ENCODE measurements at places on chromosomes 7 and 10.

GRCh38 chr7:139987691-139988516 lies 74.8 kb downstream of the PARP12 start:
- no peak for DNase-seq

DNA sequence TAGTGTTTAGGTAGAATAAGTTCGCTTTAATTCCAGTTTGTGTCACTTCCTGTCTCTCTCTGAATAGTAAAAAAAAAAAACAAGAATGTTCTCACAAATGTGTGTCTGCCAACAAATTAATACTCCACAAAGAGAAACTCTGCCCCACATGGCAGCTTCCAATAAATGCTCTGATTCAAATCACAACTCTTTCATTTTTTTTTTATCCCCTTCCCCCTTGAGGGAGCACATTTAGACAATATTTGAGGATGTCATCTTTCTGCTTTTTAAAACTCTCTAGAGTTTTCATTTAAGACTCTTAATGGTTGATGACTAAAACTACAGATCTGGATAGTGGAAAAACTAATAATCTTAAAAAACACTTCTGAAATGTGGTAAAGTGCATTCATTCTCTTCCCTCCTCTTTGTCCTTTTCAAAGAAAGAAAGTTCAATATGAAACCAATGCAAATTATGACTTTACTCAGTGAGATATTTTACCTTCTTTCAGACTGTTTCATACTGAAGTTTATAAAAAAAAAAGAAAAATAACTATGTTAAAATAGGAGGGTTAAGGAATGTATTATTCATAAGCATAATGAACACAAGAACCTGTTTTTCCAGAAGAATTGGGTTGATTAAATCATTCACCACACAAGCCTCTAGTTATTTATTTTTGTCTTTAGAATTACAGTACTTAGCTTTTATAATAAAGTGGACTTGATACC lies 42.3 kb downstream of the ARID5B start:
- DNase-seq: no peak

DNA sequence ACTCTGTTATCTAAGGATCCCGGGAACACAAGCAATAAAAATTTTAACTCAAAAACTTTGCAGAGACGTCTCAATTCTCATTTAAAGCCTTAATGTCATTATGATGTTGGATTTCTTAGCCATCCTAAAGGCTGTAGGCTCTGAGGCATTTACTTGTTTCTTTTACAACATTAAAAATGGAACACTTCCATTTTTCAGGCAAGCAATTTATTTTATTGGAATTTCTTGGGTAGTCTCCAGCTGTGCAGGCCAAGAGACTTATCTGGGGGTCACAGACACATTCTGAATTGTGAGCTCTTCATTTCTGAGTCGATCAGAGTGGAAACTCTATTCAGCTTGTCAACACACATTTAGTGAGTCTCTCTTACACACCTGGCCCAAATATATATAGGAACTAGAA lies 48.0 kb upstream of the KIF5B start:
- DNase-seq: no peak

GRCh38 chr10:77635402-77636227 lies 2.0 kb downstream of the KCNMA1 start:
- DNase-seq: no peak

- no peak for DNase-seq
These were observed 204.7 kb downstream of the SEMA3D start for GRCh38 chr7:84982199-84982598.

- no peak for DNase-seq
These were observed 10.4 kb downstream of the ABLIM1 start for GRCh38 chr10:114647545-114648138.

- no peak for DNase-seq
These were observed 54.3 kb downstream of the BMS1 start for GRCh38 chr10:42836771-42837468.

DNA sequence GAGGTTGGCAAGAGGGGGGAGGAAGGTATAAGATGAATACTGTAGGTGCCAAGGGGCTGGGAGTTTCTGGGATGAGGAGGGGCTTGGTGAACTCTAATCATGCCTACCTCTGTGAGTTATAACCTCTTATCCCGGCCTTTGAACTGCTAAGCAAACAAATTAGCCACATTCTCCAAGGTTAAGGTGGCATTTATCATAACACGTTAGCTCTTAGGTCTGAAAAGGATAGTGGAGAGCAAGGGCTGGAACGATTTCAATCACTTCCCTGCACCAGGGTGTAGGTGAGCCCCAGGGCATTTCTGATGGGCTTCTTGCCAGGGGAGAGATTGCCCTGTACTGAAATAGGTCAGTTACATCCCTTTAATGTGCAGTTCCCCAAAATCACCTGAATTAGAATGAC lies 28.6 kb upstream of the DMBT1 start:
- no peak for DNase-seq

- no peak for DNase-seq
These were observed 1082.9 kb downstream of the LRMDA start for GRCh38 chr10:76514321-76514720.

DNA sequence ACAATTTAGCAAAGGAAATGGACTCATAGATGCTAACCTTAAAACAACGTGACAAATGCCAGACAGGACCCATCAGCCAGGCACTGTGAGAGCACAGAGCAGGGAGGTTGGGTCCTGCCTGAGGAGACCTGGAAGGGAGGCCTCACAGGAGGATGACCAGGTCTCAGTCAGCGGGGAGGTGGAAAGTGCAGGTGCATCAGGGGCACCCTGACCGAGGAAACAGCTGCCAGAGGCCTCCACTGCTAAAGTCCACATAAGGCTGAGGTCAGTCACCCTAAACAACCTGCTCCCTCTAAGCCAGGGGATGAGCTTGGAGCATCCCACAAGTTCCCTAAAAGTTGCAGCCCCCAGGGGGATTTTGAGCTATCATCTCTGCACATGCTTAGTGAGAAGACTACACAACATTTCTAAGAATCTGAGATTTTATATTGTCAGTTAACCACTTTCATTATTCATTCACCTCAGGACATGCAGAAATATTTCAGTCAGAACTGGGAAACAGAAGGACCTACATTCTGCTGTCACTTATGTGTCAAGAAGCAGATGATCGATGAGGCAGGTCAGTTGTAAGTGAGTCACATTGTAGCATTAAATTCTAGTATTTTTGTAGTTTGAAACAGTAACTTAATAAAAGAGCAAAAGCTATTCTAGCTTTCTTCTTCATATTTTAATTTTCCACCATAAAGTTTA lies 157.6 kb upstream of the LANCL2 start:
- no peak for DNase-seq

- no peak for DNase-seq
These were observed 6.6 kb upstream of the TMEM184A start for GRCh38 chr7:1562597-1563051.

- DNase-seq: no peak
These were observed 26.9 kb downstream of the SFXN4 start for GRCh38 chr10:119138346-119139306.

GRCh38 chr10:95831515-95831914 lies 75.6 kb downstream of the ENTPD1 start:
- DNase-seq: no peak

- DNase-seq: no peak
These were observed 467.3 kb downstream of the PTPRN2 start for GRCh38 chr7:158120316-158120715.

DNA sequence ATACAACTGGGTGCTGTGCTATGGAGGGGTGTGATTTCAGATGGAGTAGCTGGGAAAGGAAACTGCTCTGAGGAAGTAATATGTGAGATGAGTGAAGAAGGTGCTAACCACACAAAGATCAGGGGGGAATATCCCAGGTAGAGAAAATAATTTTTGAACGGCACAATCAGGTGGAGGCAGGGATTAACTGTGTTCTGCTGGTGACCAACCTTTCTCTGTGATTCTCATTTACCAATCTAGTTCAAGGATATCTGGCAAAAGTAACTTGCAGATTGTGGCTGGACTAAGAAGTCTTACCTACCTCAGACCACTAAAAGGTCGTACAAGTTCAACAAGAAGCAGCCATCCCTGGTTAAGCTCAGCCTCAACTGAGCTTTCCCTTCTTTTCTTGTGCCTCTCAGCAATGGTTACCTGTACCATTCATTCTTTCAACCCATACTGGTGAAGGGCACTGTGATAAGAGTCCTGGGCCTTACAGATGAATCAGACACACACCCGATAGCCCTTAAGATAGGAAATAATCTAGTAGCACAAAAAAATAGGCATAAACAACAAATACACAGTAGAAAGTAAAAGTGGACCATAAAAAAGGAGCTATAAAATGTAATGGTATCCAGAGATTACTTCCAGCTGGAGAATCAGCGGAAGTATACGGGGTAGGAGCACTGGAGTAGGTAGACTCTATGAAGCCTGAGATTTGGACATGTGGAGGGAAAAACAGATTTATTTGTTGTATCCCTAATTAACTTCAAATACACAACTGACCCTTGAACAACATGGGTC lies 96.6 kb downstream of the UBE2H start:
- DNase-seq: no peak

DNA sequence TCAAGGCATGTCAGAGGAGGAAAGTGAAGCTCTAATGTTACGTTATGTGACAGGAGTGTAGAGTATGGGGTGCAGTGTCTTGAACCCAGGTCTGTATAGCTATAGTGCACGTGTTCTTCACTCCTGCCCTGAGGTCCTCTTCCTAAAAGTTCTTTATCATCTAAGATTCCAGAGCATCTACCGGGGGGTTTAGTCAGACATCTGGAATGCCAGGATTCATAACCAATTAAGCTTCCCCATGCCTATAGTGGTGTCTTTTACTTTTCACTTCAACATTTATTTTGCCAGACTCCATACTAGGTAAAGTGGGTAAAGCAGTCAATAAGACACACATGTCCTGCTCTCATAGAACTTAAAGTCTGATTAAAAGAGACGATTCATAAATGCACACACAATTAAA lies 22.4 kb downstream of the PPP1R3C start:
- DNase-seq: no peak

DNA sequence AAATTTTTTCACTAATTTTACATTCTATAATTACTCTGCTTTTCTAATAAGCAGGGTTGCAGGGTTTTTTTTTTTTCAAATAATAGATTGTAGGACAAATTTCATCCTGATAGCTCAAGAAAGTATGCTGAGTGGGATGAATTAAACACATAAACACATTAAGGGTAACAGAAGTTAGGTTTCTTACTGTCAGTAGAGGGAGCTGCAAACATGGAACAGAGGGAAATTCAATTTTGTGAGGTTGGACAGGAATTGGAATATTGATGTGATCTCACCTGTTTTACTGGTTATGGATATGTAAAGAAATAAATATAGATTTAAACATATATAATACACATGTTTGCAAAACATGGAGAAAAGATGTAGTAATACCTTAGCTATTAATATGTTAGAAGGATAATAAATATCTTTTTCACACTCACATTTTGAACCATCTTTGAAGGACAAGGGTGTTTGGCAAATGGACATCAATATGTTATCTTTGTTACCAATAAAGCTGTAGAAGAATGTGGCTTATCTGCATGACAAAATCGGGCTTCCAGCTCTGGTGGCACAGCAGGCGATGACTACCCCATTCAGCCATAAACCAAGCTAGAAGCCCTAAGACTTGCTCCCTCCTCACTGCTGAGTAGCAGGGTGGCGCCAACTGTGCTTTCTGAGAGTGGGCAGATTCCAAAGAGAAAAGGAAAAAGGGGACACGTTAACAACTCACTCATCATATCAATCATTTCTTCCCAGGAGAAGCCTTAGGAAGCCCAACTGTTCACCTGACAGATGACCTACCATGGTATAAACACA lies 1257.4 kb downstream of the GATA3 start:
- no peak for DNase-seq

DNA sequence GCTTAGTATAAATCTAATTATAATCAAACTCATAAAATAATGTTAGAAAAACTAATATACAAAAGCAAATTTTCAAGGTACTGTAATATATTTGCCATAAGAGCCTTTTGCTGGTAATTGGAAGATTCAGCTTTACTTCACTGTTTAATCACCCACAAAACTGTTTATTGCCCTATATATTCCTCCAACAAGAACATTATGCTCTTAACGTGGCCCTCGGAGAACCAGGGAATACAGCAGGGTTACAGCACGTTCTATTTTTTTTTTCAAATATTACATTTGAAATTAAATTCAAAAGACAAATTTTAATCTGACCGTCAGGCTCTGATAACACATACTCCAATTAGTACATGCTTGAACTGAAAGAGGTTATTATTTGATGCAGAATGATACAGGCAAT lies 336.3 kb upstream of the LRRN3 start:
- DNase-seq: no peak

GRCh38 chr7:105655500-105656380 lies 74.4 kb upstream of the EFCAB10 start:
- no peak for DNase-seq

GRCh38 chr7:107201795-107202450 lies 33.1 kb downstream of the HBP1 start:
- no peak for DNase-seq

DNA sequence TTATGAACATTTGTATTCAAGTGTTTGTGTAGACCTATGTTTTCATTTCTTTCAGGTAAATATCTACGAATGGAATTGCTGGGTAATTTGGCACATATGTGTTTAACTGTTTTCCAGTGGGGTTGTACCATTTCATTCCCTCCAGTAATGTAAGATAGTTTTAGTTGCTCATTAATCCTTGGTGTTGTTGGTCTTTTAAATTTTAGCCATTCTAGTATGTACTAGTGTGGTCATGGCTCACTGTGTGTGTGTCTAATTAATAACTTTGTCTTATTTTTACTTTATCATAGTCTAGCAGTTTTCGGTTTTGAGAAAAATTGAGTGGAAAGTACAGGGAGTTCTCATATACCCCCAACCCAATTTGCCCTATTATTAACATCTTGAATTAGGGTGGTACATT lies 278.8 kb downstream of the CAMK1D start:
- no peak for DNase-seq

DNA sequence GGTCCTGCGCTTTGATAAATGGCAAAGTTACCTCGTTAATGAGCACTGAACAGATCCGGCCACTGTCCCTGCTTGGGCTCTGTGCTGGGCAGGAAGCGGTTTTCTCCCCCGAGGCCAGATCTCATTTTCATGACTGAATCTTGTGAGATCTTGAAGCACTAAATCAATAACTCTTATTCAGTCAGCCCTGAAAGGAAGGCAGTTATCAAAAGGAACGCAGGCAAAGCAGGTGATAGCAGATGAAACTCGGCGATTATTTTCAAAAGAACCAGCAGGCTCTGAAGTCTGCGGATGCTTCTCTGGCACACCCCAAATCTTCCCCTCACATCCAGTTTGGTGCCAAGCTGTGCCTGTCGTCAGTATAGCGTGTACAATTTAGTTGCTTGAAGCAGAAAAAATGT lies 228.7 kb downstream of the BAMBI start:
- DNase-seq: no peak

GRCh38 chr10:63206997-63207811 lies 74.1 kb downstream of the NRBF2 start:
- DNase-seq: no peak

GRCh38 chr10:124521429-124521871 lies 59.8 kb downstream of the LHPP start:
- no peak for DNase-seq

GRCh38 chr10:71740069-71740653 lies 20.6 kb upstream of the C10orf105 start:
- no peak for DNase-seq

GRCh38 chr7:98418636-98419315 lies 17.9 kb upstream of the BAIAP2L1 start:
- DNase-seq: no peak
